ENCODE measurements at places on chromosomes 12 and 14.

DNA sequence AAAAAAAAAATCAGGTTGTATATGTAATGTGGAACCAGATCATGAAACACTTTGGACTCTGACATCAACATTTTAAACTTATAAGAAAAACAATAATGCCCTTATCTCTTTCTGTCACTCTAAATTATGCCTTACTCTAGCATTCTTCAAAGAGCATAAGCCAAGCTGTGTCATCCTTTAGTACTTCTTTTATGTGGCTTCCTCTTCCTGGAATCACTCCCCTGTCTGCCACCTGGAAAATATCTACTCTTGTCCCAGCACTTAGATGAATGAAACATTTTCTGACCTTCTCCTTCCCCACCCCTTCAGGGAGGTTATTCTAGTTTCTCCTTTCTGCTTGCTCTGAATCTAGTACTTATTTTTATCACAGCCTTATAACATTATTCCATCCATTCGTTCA lies 101.2 kb downstream of the CNTN1 start:
- DNase-seq = no peak

- DNase-seq = no peak
Observed at GRCh38 chr14:78617735-78618134, 447.6 kb downstream of the NRXN3 start.

DNA sequence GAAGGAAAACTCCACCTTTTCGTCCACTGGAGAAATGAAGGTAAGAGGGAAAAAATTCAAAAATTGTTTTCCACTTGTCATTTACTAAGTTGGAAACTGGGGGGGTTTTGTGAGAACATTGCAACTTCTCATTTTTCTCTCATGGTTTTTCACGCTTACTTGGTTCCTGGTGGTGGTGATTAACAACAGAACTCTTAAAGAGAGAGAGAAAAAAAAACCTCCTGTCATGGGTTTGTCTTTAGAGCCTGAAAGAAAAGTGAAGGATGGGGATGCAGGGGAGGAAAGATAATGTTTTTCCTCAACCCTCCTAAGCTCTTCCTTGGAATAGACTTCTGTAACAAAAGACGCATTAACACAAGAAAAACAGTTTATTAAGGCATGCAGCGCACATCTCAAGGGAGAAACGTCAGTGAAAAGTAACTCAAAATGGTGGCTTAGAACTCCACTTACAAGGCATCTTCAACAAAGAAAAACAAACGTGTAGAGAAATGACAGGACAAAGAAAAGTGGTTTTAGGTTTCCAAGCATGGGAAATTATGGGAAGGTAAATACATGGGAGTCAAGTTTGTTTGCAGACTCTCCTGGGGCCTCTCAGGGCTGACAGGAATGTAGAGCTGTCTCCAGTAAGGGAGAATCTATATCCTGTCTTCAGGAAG lies 81.9 kb upstream of the ATF7IP start:
- DNase-seq = no peak

- DNase-seq = no peak
Observed at GRCh38 chr12:101018540-101018939, 191.5 kb downstream of the SLC5A8 start.

Measured in stimulated activated CD8-positive, alpha-beta memory T cell treated with anti-CD3 and anti-CD28 coated beads, Interleukin-12 subunit alpha, Interleukin-12 subunit beta, amount 100 ng/mL, for 4 hours (primary cell).